Thoracic aorta endothelial cell (primary cell): ENCODE measurements at places on chromosomes 1 and 21. TPM values are rescaled to one million over a fixed set of nuclear protein-coding genes. Genes with fewer than 3 reads are reported as not detected.

The KIF2C gene
- total RNA-seq = 38.6 and 54.6 TPM in 2 replicates

The DNAJC28 gene
- 1.4 and 2.3 TPM in 2 replicates for total RNA-seq

The RALGPS2 gene
- total RNA-seq = 27.1 and 32.6 TPM in 2 replicates

The ITLN2 gene
- total RNA-seq = 0.27 TPM in 1 of 2 replicates, not detected in the other
